ENCODE measurements at places on chromosomes 7 and 10.

DNA sequence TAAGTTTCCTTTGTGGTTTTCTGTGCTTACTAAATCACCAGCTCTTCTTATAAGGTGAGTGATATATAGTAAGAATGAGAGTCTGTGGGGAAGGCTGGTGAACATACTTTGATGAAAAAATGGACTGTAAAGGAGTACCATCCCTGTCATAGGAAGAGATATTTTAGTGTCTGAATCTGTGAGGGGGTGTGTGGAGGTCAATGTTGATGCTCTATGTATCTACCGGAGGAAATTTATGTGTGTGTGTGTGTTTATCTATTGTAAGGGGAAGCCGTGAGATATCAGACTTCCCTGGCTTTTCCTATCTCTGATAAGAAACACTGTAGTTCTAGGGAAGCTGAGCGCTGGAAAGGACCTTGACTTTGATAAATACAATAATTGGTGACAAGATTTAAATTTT lies 179.0 kb downstream of the PCDH15 start:
- DNase-seq, result no peak

- peak; percentile 1 for DNase-seq
Observed at GRCh38 chr7:77954773-77955555, 156.4 kb downstream of the PHTF2 start.

GRCh38 chr7:142808461-142808801 lies 37.7 kb downstream of the PRSS2 start:
- no peak for DNase-seq

- DNase-seq, result no peak
Observed at GRCh38 chr7:158816995-158817394, 12.3 kb downstream of the ESYT2 start.

DNA sequence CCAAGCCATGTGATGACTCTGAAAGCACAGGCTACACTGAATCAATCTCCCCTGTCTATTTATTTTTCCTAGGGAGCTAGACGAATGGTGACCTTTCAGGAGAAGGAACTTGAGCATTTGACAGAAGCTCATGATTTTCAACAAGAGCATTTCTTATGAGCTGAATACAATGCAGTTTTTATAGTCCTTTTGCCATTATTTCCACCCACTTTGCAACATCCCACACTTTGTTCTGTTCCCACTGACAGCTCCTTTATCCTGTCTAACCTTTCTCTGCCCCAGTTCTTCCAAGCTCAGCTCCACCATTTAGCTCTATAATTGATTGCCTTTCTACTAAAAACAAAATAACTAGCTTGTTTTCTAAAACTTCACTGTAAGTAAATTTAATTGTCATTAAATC lies 91.9 kb upstream of the PRSS1 start:
- no peak for DNase-seq

GRCh38 chr7:108367314-108367713 lies 88.9 kb downstream of the NRCAM start:
- DNase-seq, result no peak

- no peak for DNase-seq
Observed at GRCh38 chr10:119455609-119456434, 86.7 kb downstream of the RGS10 start.

All from skeletal muscle cell (primary cell).